CD8-positive, alpha-beta memory T cell (primary cell): ENCODE measurements at places on chromosomes 13 and 19.

- DNase-seq, result peak; percentile 53
These were observed 345 bp downstream of the ZNF257 start for GRCh38 chr19:22052644-22053013.

DNA sequence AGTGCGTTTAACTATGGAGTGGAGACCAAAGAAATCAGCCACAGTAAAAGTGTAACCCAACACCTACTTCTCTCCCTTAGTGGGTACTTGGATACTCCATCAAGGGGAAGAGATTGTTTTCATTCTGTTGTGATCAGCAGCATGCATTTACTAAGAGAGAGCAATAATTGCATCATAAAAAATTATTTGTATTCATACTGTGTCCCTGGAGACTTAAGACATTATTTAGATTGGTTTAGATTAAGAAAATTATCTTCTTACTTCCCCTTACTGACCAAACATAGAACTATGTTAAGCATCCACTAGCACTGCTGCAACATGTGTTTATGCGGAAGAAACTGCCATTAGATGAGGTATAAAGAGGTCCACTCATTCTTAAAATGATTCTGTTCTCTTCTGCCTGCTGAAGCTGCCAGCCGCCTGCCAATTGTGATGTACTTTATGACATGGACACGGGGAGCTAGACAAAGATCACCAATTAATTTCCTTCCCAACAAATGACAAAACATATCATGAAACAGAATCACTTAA, 738.5 kb downstream of the DIAPH3 start:
- no peak for DNase-seq

- no peak for DNase-seq
These were observed 1.6 kb downstream of the MZF1 start for GRCh38 chr19:58571575-58571947.

GRCh38 chr13:107296804-107297203, 728.9 kb upstream of the ARGLU1 start:
- DNase-seq, result no peak

DNA sequence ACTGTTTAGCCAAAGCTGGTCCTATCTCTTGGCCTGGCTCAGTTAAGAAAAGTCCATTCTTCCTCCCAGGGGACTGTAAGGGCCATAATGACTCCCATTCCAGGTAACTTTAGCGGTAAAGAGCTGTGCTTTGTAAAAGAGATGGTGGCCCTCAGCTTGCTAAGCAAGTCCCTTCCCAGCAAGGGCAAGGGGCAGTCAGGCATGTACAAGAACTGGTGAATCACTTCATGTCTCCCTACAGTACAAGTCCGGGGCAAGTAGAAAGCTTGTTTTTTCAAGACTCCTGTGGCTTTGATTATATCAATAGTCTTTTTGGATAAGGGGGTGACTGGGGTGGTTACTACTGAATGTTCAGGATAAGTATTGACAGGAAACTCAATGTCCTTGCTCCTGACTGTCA, 88.9 kb downstream of the SLC25A15 start:
- DNase-seq, result no peak

DNA sequence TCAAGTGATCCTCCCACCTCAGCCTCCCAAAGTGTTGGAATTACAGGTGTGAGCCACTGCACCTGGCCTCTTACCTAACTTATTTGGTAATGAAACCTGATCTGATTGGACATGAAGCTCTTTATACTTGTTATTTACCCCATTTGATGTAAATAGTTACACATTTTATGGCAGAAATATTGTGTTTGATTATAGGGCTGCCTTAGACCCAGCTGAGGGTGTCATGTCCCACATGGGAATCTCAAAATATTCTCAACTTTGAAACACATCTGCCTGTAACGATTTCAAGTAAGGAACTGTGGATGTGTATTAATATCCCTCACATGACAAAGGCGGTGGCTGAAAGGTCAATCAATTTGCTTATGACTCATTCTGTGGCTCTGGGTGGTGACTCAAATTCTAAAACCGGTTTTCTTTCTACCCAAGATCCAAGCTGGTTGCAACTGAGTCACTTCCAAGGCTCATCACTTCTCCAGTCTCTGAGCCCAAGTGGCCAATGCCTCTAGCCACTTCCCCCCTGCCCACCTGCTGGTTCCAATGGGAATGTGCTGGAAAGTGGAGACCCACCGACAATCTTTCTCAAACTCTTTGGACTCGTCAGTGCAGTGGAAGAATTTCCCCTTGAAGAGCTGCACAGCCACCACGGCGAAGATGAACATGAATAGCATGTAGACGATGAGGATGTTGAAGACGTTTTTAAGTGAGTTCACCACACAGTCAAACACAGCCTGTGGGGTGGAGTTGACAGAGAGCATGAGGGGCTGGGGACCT, 110.9 kb downstream of the IER2 start:
- DNase-seq, result no peak

DNA sequence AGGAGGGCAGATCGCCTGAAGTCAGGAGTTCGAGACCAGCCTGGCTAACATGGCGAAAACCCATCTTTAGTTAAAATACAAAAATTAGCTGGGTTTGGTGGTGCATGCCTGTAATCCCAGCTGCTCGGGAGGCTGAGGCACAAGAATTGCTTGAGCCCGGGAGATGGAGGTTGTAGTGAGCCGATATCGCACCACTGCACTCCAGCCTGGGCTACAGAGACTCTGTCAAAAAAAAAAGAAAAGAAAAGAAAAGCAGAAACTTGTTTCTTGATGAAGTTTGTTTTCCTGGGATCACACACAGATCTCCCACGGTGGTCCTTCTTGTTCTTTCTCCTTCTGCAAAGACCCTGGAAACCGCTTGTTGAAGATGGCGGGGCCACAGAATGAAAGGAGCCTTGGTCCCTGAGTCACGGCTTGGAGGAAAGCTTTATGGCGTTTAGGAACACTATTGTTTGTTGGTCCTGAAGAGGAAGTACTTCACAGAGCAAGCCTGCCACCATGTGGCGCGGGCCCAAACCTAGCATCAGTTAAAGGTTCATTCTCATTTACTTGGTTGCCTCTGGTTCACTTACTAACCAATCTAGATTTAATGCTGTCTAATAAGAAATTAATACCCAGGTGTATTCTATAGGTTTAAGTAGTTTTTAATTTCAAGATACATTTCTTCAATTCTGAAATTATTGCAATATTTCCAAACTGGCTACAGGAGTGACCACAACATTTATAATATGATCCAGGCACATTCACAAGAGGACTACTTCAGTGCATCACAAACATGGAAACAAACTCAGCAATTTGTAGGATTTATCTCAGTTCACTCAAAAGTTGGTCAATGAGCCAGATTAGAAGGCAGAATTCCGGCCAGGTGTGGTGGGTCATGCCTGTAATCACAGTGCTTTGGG, 21.3 kb upstream of the ARL11 start:
- peak; percentile 65 for DNase-seq

DNA sequence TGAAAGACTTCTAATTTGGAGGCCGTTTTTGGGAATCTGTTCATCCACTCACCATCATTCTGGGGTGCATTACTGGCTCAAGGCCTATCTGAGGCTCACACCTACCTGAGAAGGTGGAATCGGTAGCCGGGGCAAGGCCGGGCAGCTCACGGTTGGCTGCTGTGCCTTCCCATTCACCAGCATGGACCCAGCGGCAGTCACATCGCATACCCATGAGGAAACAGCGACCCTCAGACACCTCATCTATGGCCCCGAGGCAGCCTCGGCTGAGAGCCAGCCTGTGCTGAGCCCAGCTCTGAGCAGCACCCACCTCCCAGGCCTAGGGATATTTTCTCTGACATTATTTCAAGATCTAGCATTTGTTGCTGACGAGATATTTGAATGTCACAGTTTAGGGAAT, 130.5 kb downstream of the ATP11A start:
- DNase-seq, result no peak

DNA sequence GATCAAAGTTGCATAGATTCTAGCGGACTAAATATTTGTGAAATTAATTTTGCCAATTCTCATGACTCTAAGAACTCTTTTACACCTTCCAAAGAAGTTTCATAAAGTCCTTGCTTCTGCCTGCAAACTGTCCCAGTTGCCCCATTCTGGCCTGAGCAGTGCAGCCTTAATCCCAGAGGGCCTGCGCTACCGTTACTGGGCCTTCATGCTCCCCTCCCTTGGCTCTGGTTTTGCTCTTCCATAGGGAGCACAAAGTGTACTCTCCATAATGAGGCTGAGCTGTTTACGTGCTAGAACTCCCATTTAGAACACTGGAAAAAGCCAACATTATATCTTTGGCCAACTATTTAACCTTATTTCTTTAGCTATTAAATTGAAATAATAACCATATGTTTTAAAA, 2.1 kb downstream of the MTIF3 start:
- no peak for DNase-seq

DNA sequence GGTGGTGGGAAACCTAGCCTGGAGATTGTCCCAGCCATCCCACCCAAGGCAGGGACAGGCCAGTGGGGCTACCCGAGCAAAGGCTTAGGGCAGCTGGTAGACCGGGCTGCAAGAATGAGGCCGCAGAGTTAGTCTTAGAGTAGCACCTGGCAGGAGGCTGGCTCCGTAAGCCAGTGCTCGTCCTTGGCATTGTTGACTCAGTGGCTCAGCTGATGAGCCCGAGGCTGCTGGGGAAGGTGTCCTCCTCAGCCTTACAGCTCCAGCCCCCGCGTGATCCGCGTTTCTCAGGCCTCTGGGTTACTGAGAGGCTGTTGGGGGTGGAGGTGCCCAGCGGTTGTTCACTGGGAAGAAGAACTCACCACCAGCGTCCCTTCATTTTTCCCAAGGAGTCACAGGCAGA, 24.7 kb downstream of the PPP1R37 start:
- DNase-seq, result no peak

GRCh38 chr19:41449079-41449864, 6.3 kb downstream of the ERICH4 start:
- peak; percentile 54 for DNase-seq

- peak; percentile 90 for DNase-seq
These were observed 1.4 kb downstream of the CAPNS1 start for GRCh38 chr19:36141039-36141927.

GRCh38 chr19:2462635-2463421, 6.1 kb upstream of the LMNB2 start:
- no peak for DNase-seq

DNA sequence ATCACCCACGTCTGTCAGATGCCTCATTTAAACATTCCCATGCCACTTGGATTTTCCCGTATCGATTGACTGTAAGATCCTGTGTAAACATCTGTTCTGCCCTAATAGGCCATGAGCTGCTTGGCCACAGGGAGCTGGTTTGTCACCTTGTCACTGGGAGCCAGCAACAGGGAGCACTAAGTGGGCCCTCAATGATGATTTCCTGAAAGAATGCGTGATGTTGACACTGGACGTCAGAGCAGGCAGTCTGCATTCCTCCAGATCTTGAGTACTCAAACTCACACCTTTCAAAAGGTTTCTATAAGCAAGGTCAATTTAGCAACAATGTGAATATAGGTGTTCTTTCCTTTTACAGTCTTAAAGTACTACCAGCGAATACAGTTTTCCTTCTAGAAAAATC, 78.8 kb downstream of the TUBGCP3 start:
- no peak for DNase-seq

DNA sequence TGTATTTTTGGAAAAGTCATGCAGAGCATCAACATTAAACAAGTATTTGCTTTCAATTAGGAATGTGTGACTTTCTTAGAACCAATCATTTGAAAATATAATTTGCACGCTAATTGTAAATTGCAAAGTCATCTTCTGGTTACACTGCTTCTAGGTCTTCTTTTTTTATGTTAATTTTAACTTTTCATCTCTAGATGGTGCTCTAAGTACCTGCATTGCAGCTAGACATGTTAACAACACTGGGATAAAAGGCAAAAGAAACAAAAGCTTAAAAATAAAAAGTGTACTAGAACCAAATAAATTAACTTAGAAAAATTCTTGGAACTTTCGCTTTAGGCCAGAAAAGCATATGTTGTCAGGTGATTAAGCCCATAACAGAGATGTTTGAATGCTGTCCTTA, 2758.2 kb downstream of the PCDH9 start:
- no peak for DNase-seq

DNA sequence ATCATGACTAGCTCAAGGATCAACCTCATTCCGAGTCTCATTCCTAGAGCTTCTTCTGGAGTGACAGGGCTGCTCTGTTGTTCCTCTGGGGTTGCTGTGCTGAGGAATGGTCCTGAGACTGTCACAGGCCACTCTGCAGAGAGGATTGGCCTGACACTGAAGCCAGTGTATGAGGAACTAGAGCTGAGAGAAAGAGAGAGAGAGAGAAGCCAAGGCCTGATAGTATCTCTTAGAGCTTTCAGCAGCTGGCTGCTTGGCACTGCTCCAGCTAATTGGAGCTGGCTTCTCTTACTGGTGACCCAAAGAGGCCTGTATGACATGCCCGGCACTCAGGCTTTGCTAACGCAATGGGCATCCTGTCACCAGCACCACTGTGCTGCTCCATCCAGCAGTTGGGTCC, 73.4 kb upstream of the FLT1 start:
- no peak for DNase-seq

DNA sequence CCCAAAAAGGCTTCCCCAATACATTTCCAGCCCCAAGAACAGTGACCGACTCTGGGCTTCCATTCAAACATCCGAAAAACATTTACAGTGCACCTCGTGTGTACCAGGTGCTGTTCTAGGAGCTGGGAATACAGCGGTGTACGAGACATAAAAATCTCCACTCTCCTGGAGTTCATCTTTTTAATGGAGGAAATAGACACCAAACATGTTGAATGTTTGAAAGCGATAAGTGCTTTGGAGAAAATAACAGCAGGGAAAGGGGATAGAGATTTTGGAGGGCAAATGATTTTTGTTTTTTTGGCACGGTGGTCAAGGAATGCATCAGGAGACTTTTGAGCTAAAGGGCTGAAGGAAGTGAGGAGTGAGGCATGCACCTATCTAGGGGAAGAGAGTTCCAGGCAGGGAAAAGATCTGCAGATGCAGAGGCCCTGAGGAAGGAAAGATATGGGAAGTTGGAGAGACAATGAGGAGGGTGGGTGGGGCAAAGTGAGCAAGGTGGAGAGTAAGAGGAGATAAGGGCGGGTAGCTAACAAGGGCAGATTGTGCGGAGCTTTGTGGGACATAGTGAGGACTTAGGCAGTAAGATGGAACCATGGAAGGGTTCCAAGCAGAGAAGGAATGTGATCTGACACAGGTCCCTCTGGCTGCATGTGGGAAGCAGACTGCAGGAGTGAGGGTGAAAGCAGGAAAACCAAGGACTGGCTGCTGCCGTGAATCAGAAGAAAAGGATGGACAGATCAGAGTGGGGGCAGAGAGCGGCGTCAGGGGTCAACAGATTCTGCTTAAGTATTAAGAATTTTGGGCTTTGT, 703 bp upstream of the FBL start:
- no peak for DNase-seq

- no peak for DNase-seq
These were observed 751 bp upstream of the NTN5 start for GRCh38 chr19:48673436-48674100.

GRCh38 chr13:49679246-49679645, 12.0 kb downstream of the EBPL start:
- no peak for DNase-seq

- DNase-seq, result no peak
These were observed 30.7 kb upstream of the ZFP82 start for GRCh38 chr19:36449059-36449670.

DNA sequence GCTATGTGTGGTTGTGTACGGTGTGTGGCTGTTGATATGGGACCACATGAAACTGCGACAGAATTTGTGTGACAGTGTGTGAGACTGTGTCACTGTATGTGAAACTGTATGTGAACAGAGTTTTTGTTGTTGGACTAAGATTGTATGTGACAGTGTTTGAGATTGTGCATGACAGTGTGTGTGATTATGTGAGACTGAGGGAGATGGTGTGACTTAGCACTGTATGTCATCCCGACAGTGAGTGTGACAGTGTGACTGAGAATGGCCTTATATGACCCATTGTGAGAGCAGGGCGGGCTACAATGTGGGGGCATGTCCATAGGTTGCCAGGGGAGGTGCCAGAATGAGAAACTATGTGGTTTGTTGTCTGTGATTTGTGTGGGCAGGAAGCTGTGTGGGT, 930 bp downstream of the ZNF583 start:
- DNase-seq, result no peak
